HT-29 (cell line): ENCODE measurements at places on chromosomes 1 and 21.

GRCh38 chr1:56387071-56387740 is 192.2 kb downstream of the PLPP3 start:
- no peak for DNase-seq

DNA sequence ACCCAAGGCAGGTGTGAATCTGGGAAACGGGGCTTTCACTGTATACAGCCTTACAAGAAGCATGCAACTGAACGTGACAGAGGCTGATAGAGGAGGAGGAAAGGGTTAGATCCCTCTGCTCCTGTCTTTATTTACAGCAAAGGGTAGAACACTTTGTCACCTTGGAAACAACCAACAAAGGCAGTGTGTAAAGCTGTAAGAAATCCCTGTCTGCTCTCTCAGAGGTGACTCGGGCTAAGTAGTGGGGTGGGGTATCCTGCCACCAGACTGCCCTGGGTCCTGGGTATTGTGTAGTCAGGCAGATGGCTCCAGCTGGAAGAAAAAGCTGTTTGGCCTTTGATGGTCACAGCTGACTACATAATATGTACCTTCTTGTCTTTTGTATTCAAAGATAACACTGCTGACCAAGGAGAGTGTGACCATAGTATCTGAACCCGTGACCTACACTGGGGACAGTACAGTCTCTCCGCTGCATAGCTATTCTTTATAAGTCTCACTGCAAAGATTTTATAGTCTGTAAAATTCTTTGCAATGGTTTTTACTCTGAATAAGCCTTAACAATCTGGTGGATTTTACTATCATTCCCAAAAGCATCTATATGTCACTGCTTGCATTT is 22.1 kb upstream of the POU2F1 start:
- no peak for DNase-seq

GRCh38 chr21:44712203-44713028 is 1.0 kb upstream of the TSPEAR start:
- no peak for DNase-seq

- no peak for DNase-seq
Observed at GRCh38 chr1:21867451-21867996, 55.5 kb downstream of the LDLRAD2 start.

- DNase-seq = no peak
Observed at GRCh38 chr1:10544239-10544638, 69.5 kb downstream of the PEX14 start.
